Activated effector memory CD4-positive, alpha-beta T cell treated with anti-CD3 and anti-CD28 coated beads, Interleukin-2, amount 50 U/mL, for 16 hours (primary cell): ENCODE measurements at places on chromosomes 12 and 14.

GRCh38 chr14:103845327-103845726 lies 2.0 kb downstream of the PPP1R13B start:
- no peak for DNase-seq

- no peak for DNase-seq
Measured at GRCh38 chr12:13023811-13024530, 20.2 kb upstream of the FAM234B start.

DNA sequence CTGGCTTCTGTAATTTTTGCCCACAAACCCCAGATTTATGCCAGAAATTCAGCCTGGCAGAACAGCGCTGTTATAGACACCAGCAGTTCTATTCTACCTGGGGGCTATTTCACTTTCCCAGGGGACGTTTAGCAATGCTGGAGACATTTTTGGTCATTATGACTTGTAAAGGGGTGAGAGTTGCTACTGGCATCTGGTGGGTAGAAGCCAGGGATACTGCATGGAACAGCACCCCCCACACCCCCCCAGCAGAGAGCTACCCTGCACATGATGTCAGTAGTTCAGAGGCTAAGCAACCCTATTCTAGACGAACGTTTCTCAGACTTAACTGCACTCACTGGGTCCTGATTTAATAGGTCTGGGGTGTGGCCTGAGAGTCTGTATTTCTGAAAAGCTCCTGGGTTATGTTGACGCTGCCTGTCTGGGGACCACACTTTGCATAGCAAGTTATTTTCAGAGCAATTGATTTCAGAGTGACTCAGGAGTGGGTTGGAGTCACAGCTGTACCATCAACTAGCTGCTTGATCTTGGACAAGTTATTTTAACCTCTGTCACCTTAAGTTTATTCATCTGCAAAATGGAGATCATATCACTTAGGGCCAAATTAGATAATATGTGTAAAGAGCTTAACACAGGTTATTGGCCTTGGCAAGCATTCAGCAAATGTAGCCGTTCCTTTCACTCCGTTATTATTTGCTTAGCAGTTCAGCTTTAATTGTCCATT lies 48.5 kb downstream of the CHST11 start:
- no peak for DNase-seq

DNA sequence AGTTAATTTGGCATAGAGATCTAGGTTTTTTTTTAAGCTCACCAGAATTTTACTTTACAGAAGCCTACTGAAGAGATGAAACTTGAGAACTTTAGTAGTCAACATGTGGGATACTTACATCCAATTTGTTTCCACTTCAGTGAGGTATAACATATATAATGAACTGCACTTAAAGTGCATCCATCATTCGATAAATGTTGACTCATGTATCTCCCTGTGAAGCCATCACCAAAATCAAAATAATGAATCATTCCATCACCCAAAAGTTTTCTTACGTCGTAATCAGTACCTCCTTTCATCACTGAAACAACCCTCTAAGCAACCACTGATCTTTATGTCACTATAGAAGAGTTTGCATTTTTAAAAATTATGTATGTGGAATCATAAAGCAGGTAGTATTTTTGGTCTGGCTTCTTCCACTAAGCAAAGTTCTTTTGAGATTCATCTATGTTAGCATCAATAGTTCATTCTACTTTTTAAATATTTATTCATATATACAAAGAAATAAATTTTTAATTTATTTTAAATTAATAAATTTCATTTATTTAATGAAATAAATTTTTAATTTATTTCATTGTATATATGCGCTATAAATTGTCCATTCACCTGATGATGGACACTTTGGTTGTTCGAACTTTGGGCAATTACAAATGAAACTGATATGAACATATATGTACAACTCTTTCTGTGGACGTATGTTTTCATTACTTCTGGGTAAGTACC lies 2.0 kb upstream of the CPNE8 start:
- DNase-seq: no peak

DNA sequence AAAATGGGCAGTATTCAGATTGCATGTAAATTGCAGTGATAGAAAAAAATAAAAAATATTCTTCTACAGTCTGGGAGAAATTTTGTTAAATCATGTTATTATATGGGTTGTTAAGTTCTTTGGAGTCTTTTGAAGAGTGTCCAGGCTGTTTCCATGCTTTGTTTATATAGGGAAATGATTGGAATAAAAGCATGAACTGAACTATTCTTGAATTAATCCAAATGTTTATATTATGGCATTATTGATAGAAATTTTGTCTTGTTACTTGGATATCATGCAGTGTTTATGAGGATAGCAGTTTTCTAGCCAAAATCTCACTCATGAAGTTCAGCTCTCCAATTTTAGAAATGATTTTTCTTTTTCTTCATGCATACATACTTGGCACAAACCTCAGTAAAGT lies 108.2 kb upstream of the NAV3 start:
- no peak for DNase-seq

- peak; percentile 60 for DNase-seq
Measured at GRCh38 chr12:49345825-49346658, 646 bp upstream of the DNAJC22 start.

DNA sequence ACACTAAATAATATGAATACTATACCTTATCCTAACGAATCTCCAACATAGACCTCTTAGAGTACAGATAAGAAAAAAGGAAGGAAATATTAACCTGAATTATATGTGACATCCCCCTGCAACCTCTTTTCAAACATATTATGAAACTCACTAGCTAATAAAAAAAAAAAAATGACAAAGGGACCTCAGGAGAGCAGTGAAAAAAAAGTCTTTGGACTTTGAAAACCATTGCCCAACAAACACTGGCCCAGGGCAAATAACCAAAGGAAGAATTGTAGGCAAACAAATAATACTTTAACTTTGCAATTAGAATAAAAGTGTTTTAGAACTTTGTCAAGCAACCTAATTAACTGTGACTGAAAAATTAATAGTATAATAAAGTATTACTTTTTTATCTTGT lies 7.7 kb downstream of the SOX5 start:
- no peak for DNase-seq

DNA sequence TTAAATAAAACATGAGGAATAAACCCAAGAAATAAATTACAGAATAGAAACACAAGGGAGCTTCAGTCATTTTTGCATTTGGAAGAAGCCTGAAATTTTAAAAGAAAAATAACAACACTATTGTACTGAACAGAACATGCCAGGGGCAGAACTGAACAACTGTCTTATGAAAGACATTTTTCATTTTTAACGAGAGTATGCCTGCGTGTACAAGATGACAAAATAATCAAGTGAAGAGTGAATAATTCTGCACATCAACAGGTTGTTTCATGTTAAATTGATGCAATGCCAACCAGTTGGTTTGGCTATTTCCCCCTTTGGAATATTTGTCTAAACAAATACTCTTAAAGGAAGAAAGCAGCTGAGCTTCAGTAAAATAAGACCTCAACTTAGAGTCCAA lies 103.3 kb upstream of the BTG1 start:
- no peak for DNase-seq

DNA sequence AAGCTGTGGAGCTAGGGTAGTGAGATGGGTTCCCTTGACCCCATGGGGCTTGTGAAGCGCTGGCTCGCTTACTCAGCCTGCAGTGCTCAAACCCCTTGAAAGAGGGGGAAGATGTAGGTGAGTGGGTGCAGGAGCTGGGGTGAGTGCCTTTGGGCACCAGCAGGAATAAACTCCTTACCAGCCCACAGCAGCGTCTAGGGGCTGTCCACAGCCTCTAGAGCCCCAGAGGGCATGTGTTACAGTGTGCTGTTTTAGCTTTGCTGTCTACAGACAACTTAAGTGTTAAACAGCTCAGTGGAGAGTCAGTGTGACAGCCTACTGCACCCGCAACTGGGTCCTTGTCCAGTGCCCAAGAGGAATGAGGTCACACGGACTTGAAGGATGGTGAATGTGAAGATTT lies 48.0 kb downstream of the TSPAN8 start:
- no peak for DNase-seq

DNA sequence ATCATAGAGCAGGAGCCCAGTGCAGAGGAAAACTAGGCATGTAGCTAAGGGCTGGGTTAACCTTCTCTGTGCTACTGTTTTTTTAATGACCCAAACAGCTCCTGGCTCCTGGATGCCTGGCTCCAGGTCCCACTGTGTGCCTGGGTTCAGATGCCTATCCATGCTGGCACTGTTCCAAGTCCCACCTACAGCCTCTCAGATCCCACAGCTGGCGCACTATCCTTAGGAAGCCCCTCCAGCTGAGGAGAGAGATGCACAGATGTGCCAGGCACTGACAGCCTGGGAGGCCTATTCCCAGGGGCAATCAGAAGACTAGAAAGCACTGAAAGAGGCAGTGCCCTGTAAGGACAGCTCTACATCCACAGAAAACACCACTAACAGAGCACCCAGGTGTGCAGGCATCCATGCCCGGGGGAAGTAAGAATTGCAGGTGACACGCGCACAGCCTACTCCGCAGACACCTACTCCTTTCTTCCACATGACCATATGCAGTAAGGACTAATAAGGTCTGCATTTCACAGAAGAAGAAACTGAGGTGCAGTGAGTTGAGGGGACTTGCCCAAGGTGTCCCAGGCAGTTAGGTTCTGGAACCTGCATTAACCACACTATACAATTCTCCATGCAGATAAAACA lies 51.2 kb downstream of the PITPNM2 start:
- no peak for DNase-seq

- DNase-seq: peak; percentile 74
Measured at GRCh38 chr12:48824112-48824511, 5.8 kb downstream of the CACNB3 start.
